ENCODE measurements at places on chromosomes 6 and 20.

DNA sequence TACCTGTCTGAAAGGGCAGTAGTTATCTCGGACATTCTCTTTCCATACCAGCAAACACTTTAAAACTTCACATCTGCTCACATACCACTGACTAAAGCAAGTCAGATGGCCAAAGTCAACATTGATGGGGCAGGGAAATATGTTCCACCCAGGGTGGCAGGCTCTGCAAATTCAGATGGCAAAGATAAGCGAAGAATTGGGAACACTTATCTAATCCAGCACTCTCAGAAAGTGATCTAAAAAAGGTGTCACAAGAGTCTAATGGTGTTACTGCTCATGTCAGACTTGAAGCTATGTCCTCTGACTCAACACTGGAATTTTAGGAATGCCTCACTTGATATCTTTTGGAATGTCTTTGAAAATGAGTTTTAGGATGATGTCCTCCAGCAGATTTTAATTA lies 1086.2 kb downstream of the KIF16B start:
- no peak for DNase-seq

GRCh38 chr6:122878796-122879195 lies 89.7 kb downstream of the SMPDL3A start:
- DNase-seq = no peak

- DNase-seq = no peak
Observed at GRCh38 chr20:50559856-50560638, 49.9 kb downstream of the PTPN1 start.

GRCh38 chr6:39347206-39347605 lies 24.7 kb upstream of the KCNK16 start:
- no peak for DNase-seq

DNA sequence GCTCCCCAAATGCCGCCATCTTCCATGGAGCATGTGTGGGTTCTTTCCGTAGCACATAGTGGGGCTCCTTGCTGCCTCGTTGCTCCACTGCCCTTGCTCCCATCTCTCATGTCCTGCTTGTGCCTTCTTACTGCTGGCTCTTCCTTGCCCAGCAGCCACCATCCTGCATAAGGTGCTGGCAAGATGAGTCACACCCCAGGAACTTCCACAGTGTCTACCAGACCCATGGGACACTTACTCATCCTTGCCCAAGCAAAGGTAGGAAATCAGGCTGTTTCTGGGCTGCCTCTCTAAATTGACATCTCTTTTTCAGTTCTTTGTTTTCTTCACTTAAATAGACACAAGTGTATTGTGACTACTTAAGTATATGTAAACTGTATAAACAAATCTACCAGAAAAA lies 39.4 kb upstream of the RGS17 start:
- no peak for DNase-seq

GRCh38 chr20:41750137-41750536 lies 132.0 kb upstream of the CHD6 start:
- no peak for DNase-seq

- DNase-seq = no peak
Observed at GRCh38 chr20:1818247-1818840, 76.9 kb upstream of the SIRPA start.

GRCh38 chr20:19298652-19299051 lies 86.2 kb downstream of the SLC24A3 start:
- DNase-seq = no peak

DNA sequence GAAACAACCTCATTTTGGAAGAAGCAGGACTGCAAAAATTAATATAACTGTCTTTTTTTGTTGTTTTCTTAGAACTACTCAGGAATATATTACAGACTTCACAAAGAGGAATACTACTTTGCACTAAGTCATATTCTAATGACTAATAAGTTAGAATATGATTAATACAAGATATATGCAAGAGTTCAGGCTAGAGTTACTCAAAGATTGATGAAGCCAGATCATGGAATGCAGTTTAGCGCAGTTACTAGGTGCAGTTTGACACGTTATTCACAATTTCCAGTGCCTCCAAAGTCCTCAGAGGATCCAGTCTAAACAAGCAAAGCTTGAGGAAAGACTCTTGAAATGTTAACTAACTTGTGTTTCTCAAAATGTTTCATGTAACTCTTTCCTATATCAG lies 1.2 kb upstream of the MYCT1 start:
- no peak for DNase-seq

DNA sequence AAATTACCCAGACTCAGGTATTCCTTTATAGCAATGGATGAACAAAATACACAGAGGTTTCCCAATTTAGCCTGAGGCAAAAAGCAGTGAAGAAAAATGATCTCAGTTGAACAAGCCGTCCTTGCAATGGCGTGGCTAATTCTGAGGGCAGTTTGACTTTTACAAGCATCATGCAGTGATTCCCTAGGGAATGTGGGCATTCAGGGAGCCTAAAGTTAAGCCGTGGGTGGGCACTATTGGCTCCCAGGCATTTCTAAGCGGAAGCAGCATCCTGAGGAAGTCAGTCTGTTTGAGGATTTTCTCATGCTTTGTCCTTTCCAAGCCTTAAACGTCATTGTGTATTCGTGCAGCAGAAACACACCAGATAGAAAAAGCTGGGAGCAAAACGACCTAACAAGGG lies 133.9 kb downstream of the MYLK4 start:
- DNase-seq = no peak

DNA sequence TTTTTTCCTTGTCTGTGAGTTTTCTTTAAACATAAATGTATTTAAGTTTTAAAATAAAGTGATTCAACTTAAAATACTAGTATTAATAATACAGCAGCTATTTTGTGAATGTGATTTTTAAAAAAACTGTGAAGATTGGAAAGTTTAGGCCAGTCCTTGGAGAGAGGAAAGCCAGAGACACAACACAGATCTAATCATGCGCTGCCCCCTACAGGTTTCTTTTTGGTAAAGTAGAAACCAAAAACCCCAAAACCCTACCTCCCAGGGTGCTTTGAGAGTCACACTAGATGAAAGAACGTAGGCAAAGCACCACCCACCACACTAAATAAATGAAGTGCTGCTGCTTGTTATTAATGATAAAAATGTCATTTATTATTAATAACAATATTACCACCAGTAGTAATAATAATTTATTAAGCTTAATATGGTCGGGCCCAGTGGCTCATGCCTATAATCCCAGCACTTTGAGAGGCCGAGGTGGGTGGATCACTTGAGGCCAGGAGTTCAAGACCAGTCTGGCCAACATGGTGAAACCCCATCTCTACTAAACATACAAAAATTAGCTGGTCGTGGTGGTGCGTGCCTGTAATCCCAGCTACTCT lies 33.7 kb downstream of the SLC9A8 start:
- DNase-seq = no peak

DNA sequence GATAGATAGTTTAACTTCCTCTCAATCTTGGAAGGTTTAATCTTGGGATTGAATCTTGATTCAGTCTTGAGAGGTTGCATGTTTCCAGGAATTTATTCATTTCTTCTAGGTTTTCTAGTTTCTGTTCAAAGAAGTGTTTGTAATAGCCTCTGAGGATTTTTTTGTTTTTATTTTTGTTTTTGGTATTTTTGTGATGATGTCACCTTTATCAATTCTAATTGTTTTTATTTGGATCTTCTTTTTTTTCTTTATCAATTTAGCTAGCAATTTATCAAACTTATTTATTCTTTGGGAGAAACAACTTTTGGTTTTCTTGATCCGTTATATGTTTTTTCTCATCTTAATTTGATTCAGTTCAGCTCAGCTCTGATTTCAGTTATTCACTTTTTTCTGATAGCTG lies 41.5 kb upstream of the ADGRB3 start:
- no peak for DNase-seq

DNA sequence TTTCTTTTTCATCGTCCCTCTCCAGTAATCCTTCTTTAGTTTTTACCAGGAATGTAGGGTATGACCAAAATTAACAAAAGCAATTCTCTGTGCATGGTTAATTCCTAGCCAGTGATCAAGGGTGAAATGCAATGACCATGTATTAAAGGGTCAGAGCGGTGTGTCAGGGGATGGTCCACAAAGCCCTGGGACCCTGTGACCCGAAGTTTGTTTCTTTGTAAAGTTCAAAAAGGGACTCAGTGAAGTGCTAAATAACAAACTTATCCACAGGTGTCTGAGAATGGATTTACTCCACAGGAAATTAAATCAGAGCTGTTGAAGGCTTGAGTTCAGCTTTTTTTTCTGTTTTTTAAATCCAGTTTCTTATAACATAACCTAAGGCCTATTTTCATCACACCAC lies 375.7 kb downstream of the GJA1 start:
- no peak for DNase-seq

- peak; percentile 22 for DNase-seq
Observed at GRCh38 chr6:30769088-30769852, 24.9 kb upstream of the IER3 start.

DNA sequence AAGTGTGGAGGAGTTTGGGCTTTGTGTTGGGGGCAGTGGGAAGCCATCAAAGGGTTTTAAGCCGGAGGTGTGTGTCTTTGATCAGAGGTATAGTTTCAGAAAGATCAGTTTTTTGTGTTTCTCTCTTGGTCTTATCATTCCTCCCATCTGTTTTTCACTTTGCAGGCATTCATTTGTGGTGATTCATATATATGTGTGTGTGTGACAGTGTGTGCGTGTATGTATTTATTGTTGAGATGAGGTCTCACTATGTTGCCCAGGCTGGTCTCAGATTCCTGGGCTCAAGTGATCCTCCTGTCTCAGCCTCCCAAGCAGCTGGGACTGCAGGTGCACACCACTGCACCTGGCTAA lies 11.1 kb upstream of the SERINC3 start:
- no peak for DNase-seq

DNA sequence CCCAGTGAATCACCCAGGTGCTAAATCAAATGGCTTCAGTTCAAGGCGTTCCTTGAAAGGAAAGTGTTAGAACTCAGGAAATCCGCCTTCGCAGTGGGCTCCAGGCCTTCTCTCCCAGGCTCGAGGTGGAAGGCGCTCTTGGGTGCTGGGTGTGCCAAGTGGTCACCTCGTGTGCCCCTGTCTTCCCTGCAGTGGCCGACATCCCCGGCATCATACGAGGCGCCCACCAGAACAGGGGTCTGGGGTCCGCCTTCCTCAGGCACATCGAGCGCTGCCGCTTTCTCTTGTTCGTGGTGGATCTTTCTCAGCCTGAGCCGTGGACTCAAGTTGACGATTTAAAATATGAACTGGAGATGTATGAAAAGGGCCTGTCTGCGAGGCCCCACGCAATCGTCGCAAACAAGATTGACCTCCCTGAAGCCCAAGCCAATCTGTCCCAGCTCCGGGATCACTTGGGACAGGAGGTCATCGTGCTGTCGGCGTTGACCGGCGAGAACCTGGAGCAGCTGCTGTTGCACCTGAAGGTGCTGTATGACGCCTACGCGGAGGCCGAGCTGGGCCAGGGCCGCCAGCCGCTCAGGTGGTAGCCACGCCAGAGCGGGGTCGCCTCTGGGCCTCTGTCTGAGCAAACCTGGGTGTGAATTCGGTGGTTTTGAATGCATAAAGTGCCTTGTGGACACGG lies 17.8 kb downstream of the MTG2 start:
- DNase-seq = no peak

DNA sequence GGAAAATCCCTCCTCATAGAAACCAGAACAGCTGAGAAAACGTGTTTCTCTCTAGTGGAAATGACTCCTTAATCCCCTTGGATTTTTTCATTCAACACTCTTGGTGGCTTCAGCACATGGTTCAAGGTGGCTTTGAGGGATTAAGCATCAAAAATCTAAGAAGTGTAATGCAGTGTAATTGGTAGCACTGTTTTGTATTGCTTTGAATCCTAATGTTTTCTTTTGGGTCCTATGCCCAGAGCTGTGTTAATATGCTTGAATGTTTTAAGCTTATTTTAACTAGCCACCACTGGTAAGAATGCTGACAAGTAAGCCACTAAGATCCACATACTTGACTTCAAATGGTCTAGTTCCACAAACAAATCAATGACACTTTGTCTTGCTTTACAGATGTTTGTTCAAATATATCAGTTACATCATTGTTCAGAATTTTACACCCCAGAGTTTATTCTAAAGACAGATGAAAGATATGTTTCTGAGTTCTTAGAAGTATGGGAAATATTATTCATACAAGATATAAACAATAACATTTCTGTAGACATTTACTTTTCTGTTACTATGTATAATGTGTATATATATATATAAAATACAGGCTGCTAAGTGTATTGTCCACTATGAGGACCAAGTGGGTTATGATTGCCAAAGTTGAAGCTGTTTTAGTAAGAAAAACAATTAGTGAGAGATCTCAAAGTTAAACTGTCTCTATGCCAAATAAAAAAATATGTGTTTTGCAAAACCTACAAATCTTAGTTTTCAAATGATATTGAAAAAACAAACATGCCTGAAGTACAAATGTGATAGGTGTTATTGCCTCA lies 220.8 kb downstream of the OGFRL1 start:
- DNase-seq = no peak

DNA sequence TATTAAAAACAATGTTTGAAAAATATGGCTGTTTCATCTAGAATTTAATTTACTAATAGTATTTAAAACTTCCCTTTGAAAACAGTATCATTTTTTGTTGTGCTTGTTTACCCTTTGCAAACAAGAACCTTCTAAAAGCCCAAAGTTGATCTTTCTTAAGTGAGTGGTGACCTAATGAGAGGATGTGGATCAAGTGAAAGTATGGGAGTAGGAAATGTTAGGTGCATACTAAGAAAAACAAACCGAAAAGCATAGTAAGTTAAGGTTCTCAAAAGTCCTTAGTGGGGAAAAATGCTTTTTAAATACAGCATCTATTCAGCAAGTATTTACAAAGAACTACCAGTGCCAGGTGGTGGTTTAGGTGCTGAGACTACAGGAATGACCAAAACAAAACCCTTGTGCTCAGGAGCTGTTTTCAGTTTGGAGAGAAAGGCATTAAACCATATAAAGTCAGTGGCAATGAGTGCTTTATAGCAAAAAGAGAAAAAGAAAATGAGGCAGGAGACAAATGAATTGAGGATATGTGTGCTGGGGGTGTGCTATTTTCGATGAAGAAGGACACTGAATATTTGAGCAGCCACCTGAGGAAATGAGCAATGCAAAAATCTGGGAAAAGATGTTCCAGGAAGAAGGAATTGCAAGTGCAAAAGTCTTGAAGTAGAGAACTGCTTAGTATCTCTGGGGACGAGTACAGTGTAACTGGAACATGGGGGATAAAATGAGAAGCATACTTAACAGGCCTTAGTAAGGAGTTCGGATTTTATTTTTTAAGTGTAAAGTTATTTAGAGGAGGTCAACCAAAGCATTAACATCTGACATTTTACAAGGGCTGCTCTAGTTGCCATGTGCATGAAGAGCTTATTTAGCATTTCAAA lies 24.0 kb downstream of the RNF146 start:
- no peak for DNase-seq

DNA sequence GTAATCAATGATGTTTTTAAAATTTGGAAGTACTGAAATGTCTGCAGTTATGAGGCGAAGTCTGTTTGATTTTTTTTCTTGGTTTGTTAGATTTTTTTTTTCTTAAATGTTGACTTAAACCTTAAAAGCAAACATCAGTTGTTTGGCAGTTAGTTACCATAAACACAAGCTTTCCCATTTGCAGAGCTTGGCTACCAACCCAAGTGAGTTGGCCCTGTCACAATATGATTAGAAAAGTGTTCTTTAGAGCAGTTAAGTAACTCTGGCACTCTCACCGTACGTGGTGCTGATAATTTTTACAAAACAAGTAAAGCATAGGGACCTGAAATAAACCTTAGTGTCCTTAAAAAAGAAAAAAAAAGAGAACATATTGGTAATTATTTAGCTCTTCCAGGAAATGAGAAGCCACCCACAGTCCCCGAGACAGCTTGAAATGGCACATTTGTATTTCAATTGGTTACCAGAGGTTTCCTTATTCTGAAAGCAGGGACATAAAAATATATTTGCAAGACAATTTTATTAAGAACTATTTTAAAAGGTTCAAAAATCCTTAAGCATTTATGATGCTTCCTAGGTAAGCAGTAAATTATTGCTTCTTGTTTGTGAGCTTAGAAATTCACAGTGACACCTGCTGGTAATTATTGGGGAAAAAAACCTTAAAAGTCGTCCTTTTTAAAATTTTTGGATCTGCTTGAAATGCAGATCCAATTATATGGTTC lies 3.9 kb downstream of the HEY2 start:
- no peak for DNase-seq

Data from stimulated activated CD8-positive, alpha-beta memory T cell treated with anti-CD3 and anti-CD28 coated beads, Interleukin-7, amount 100 ng/mL, for 1 hour (primary cell).